ENCODE measurements at places on chromosomes 2 and 18. TPM values are rescaled to one million over a fixed set of nuclear protein-coding genes. Genes with fewer than 3 reads are reported as not detected.

DNA sequence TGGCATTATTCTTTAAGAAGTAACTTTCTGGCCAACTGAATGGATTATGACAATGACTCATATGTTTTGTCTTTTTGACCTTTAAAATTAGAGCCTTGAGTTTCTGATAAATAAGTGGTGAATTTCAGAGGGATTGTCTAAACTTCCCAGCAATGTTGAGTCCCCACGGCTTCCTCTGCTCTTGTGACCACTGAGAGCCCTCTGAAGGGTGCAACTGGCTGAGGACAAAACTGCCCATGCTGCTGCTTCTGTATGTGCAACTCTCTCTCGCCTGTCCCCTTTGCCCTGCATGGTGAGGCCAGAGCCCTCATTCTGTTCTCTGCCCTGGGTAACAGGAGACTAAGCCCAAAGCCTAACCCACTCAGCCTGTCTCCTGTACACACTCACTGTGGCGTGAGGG lies 52.7 kb upstream of the SLC14A1 start:
- no peak for DNase-seq

DNA sequence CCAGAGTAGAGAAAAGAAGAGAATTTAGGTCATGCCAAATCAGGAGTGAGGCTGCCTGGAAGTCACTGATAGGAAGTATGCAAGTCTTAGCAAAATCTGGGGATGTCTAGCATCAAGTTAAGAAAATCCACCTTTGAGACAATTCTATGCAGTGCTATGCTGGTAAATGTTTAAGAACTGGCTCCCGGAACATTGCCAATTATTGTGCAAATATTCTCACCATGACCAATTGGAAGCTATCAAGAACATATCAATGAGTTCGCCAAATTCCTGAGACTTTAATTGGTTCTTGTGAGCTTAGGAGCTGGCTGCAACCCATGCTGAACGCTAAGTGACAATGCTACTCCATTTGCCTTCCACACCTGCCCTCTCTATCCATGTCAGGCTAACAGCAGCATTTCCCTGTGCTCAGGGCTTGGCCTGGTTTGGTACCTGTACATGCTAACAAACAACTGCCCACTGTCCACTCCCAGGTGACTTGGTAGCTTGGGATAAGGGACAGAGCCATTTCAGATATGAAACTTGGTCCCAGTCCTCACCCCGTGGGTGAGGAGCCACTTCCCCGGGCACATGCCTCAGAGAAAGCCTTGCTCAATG lies 172.9 kb upstream of the KLHL29 start:
- DNase-seq, result no peak

DNA sequence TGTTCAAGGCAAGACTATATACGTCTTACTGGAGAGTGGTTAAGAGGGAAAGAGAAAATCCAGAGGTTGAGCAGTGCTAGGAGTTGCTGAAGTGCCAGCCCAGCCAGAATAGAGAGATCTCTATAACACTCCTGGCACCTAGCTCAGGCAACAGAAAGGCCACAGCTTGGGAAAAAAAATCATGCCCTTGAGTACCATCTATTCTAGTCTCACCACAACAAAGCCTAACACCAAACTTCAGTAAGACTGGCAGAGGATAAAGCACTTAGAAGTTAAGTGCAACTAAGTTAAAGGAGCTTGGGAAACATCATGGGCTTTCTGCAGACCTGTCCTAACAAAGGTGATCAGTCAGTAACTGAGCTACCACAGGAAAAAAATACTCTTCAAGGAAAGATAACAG lies 24.2 kb downstream of the INO80C start:
- DNase-seq, result no peak

The APLF gene
- 4.5 TPM for total RNA-seq

The RSAD2 gene
- 104 TPM for total RNA-seq
